ENCODE measurements at places on chromosomes 1 and 21.

- no peak for DNase-seq
Observed at GRCh38 chr1:115702959-115703358, 61.2 kb downstream of the VANGL1 start.

DNA sequence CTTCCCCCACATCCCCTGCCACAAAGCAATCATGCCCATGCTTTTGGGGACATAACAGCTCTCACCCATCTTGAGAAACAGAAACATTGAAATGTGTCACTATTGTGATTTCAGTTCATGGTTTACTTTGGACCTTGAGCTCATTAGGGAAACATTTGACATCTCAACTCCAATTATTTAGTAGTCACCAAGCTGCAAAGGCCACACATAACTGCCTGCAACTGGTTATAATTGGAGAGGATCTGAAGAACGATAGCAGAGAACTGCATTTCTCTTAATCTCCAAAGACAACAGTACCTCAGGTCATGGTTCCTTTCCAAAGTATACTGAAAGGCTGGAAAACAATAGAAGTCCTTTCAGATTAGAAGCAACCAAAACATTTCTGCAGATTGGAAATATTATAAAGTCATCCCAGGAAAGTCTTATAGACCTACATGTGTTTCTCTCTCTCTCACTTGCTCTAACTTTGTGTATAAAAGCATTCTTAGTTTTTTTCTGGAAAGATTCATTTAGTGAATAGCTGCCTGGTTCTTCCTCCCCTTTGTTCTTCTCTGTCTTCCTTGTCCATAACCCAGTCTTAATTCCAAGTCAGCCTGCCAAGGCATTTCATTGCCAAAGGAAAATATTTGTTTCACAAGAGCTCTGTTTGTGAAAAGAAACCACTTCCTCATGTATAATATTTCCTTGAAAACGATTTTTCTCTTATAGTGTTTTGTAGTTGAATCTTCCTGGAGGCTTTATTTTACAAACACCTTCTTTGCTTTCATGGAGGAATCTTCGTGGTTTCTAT, 426.8 kb downstream of the ADGRL2 start:
- no peak for DNase-seq

- no peak for DNase-seq
Observed at GRCh38 chr1:238457610-238458009, 566.9 kb upstream of the ZP4 start.

GRCh38 chr1:86477682-86478081, 9.0 kb downstream of the CLCA1 start:
- no peak for DNase-seq

GRCh38 chr1:100423832-100424337, 71.6 kb downstream of the CDC14A start:
- no peak for DNase-seq

GRCh38 chr1:100624886-100625610, 87.1 kb downstream of the GPR88 start:
- DNase-seq, result peak; percentile 13

GRCh38 chr1:63847308-63847910, 73.6 kb downstream of the ROR1 start:
- no peak for DNase-seq

GRCh38 chr1:202184750-202185460, 8.7 kb upstream of the LGR6 start:
- peak; percentile 84 for DNase-seq

GRCh38 chr1:168726281-168726680, 2.7 kb downstream of the DPT start:
- no peak for DNase-seq

- DNase-seq, result no peak
Observed at GRCh38 chr1:224662870-224663269, 46.8 kb downstream of the CNIH3 start.

- DNase-seq, result no peak
Observed at GRCh38 chr1:91765880-91766443, 120.0 kb downstream of the TGFBR3 start.

GRCh38 chr1:7808253-7808844, 24.3 kb downstream of the PER3 start:
- peak; percentile 41 for DNase-seq

DNA sequence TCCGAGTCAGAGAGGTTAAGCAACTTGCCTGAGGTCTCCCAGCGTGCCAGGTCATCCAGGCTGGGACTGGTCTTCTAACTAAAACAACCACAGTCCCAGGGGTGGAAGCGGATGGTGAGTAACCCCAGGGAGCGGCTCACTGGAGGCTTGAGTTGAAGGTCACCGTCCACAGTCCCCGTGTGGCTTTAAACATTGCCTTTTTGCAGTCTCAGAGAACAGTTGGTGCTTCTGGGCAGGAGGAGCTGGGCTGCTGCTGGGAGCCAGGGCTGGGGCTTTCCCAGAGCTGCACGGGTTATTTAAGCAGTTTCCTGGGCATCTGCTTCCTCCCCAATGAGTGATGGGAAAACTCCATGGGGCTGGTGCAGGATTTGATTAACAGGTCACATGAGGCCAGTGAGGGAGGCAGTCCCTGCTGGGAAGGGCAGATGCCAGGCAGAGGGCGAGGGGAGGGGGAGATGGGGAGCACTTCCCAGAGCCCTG, 12.3 kb downstream of the ARHGEF10L start:
- peak; percentile 82 for DNase-seq
